ENCODE measurements at places on chromosomes 5 and 9.

DNA sequence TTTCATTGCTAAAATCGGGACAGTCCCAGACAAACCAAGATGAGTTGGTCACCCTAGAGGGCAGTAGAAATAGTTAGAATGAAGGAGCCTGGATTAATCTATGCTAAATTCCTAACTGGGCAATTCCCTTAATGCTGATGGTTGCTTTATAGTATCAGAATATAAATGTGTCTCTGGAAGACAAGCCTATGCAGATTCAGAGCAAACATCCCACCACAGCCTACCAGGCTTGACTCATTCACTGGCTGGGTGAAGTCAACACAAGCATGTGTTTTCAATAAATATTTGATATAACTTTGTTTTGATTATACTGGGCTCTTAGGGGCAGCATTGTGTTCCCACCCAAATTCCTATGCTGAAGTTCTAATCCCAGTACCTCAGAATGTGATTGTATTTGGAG is 79.3 kb downstream of the RMI1 start:
- DNase-seq, result no peak

DNA sequence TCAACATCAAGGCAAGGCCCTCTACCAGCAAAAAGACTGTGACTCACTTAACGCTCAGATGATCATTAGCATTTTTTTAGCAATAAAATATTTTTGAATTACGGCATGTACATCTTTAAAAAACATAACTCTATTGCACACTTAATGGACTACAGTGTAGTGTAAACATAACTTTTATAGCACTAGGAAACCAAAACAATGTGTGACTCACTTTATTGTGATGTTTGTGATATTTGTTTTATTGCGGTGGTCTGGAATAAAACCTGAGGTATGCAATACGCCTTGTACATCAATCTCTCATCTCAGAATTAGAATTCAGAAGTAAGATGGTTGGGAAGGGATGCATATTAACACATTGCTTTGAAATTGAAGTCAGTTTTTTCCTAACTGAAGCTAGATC is 106.9 kb upstream of the PTCH1 start:
- DNase-seq, result no peak

DNA sequence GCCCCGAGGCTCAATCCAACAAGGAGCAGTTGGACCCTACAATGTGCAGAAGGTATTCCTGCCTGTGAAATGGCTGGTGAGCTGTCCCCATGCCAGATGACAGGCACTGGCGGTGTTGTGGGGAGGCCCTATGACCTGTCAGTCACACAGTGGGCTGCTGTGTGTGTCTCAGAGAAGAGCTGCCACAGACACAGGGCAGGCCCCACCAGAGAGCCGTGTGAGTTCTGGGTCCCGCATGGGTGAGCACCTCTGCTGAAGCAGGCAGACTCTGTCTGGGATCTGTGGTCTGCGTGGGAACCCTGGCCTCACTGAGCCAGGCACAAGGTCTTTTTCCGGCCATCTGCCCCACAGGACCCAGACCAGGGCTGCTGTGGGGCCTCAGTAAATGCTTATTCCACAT is 37.3 kb upstream of the PITX1 start:
- DNase-seq, result no peak

DNA sequence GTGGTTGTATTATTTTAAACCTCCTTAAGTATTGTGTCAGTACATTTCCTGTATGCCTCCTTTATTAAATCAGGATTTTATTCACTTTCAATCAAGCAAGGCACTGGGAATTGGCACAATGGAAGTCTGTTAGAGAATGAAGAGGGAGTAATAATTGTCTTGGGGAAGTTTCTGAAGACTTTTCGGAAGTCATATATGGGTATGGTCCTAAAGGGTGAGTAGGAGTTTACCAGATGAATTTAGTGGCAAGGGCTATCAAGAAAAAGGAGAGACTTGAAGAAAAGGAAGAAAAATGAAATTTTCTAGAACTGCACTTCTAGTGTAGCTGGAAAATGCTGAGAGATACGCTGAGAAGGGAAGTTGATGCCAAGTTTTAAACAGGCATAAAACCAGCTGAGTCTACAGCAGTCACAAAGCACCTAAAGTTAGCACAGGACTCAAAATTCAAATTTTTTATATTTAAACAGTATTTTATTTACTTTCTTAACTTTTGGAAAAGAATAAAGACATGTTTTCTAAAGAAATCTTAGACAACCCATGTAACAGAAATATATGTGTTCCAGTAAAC is 184.9 kb downstream of the SMC2 start:
- no peak for DNase-seq

Data from D721Med (cell line).